HS-27A (cell line): ENCODE measurements at places on chromosomes 5 and 9.

DNA sequence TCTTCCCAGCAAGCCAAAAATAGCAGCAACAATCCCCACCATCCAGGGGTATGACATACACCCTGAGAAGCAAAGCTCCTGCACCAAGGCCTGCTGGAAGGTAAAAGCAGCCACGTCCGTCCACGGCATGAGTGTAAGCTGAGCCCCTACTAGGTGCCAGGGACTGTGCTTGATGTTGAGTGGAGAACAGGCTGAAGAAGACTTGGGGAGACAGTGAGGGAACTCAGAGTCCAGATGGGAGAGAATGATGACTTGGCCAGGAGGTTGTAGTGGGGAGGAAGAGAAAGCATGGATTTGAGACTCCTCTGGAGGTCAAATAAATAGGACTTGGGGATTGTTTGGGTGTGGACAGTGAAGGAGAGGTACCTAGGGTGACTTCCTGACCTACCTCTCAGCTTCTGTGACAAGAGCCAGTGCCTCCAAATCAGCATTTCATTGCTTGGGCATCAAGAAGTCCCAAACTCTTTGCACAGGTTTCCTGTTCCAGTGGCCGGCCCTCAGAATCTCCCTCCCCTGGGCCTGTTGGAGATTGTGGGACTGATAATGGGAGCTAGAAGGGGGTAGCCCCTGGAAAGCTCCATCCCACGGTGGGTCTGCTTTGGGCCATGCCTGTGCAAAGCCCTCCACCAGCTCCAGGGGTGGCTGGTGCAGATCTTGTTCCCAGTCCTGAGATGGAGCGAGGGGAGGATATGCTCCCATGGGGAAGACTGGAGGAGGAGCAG, 58.3 kb upstream of the ADAMTS2 start:
- DNase-seq: no peak

GRCh38 chr9:134473141-134474054, 147.1 kb downstream of the RXRA start:
- DNase-seq: no peak

GRCh38 chr5:69334793-69335268, 2.2 kb upstream of the CCDC125 start:
- no peak for DNase-seq

- no peak for DNase-seq
Observed at GRCh38 chr9:13002740-13003139, 227.9 kb downstream of the LURAP1L start.

DNA sequence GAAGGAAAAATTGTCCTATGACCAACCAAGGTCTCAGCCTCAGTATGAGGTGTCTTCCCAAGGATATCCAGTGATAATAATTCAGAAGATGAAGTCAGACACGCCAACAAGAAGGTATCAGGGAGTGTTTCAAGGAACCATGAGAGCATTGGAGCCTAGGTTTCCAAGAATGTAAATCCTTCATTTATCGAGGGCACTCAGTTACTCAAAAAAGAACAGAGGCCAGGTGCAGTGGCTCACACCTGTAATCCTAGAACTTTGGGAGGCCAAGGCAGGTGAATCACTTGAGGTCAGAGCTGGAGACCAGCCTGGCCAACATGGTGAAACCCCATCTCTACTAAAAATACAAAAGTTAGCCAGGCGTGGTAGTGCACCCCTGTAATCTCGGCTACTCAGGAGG, 70.8 kb downstream of the PLAC8L1 start:
- no peak for DNase-seq

DNA sequence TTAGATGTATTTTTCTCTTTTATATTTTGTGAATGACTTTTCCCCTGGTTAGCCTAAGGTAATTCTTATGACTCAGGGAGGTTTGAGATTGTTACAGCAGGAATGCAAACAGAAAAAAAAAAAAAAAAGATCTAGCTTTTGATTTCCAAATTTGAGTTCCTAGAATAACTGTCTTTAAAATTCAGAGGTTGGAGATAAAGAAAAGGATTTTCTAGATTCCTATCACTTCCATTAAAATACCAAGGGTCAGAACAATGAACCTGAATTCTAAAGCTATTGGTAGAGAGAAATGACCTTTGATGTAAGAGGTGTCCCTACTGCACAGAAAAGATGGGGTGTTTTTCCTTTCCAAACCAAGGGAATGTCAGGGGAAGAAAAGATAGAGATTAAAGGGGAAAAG, 262.5 kb downstream of the DOCK8 start:
- no peak for DNase-seq

DNA sequence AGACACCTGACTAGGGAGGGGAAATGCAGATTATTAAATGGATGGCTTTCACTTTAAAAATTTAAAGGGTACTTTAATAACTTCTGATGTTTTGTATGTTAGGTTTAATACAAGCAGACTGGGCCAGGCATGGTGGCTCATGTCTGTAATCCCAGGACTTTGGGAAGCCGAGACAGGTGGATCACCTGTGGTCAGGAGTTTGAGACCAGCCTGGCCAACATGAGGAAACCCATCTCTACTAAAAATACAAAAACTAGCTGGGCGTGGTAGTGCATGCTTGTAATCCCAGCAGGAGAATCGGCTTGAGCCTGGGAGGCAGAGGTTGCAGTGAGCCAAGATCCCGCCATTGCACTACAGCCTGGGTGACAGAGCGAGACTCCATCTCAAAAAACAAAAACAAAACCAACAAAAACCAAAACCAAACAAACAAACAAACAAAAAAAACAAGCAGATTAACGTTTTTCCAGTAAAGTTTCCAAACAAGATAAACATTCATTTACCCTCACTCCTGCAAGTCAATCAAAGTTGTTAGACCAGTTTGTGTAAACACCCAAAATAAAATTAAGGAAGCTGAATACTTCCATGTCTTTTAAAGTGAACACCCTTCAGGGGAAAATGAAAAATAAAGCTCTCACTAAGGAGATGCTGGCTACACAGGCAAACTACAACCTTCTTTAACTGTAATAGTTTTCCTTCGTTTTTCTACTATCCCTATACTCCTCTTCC, 14.1 kb downstream of the ETF1 start:
- no peak for DNase-seq

DNA sequence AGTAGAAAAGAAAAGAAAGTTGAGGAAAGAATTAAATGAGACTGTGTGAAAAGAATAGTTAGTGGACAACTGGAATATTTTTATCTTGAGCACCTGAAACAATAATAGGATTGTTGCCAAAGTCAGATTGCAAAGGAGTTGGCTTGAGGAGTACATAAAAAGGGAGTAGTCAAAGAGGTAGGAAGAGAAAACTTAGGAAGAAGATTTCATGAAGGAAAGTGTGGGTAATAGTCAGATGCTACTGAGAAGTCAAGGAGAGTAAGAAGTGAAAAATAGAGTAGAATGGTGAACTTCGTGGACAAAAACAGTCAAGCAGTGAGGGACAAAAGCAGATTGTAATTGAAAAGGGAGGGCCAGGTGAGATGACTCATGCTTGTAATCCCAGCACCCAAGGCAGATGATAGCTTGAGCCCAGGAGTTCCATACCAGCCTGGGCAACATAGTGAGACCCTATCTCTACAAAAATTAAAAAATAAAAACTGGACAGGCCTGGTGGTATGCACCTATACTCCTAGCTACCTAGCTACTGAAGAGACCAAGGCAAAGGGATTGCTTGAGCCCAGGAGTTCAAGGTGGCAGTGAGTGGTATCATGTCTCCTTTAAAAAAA, 178.9 kb downstream of the NIPBL start:
- DNase-seq: no peak

DNA sequence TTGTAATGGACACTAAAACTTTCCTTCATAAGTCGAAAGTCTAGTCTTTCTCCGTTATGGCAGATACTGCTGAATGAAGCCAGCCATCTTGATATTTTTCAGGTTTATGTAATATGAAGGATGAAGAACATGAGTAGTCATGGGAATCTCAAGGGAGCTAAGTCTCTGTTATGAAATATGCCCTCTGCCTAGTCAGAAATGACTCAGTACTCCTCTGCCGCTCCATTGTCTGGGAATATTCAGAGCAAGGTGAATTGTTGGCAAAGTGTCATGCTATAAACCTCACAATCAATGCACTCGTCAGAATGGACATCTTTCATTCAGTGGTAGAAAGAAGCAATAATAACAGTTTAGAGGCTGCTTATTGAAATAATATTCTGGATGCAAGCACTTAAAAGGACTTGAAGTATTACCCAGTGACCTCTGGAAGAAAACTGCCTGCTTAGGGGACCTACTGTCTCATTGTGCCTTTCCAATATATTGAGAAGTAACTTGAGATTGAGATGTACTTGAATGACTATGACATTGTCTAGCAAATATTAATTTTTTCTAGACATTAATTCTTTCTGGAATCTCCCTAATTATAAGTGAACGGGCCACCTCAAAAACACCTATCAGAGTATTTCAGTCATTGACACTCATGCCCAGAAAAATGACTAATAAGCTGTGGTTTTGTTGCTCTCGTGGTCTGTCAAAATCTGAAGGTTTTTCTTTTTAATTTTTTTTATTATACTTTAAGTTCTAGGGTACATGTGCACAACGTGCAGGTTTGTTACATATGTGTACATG, 1011.5 kb upstream of the ACO1 start:
- DNase-seq: no peak

GRCh38 chr5:53923961-53924360, 363.5 kb downstream of the NDUFS4 start:
- no peak for DNase-seq

DNA sequence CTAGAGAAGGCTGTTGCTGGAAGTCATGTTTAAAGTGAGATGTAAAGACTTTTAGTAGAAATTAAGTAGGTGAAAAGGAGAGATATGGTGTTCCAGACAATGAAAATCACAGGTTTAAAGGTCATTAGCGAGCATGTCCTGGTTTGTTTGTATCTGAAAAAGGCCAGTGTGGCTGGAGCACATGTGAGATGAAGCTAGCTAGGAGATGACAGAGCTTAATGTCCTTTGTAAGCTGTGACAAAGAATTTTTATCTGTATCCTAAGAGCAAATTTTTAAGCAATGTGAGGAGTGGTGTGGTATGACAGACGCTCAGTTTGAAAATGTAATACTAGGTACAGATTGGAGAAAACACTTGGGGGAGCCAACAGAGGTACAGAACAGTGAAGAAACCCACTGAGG, 567.2 kb upstream of the ARRDC3 start:
- DNase-seq: no peak

DNA sequence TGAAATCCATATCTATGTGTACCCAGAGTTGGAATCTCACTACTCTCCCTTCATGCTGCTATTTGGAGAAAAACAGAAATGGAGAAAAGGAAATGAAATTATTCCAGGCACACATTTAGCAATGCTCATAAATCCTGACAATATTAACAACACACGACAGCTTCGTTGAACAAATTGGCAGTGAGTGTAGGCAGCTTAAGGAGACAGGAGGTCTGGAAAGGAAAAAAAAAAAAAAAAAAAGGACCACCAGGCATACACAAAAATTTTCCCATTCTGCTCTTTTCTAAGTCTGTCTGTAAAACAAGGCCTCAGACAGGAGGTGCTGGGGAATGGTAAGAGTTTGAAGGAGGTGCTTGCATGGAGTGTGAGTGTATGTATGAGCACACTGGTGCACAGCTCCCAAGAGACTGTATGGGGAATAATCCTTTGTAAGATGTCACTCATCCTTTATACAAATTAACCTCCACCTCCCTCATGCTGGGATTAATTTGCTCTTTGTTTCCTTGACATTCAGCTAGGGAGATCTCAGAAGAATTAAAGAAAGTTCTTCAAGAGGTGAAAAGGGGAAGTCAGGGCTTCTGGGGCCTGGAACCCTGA, 78.9 kb downstream of the ASTN2 start:
- DNase-seq: no peak

DNA sequence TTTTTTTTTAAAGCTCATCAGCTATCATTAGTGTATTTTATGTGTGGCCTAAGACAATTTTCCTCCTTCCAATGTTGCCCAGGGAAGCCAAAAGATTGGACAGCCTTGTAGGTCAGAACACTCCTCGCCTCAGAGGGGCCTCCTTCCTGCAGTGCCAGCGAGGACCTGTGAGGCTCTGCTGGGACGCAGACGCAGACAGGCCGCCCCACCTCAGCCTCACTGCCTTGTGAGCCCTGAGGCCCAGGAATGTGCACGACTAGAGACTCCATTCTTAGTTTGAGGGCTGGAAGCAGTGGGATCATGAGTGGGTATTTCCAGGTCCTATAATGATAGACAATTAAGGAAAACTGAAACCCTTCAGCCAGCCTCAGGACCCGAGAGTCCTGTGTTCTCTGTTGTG, 85.4 kb downstream of the PJA2 start:
- DNase-seq: no peak

GRCh38 chr5:87074934-87075541, 192.6 kb upstream of the RASA1 start:
- DNase-seq: no peak

DNA sequence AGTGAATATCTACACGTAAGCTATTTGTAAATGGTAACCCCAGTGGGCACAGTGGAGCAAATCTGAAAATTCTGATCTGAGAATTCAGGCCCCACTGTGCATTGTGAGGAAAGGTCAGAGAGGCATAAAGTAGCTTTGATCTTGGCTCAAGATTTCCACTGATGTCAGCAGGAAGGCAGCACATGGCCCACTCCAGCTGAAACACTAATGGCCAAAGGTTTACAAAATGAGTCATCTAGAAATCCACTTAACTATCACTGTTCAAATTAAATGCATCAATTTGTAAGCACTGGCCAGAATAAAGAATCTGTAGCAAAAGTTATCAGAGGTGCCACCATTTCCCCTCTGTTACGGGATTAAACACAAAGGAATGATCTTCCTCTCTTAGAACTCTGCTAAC, 191.6 kb downstream of the C9orf152 start:
- no peak for DNase-seq

DNA sequence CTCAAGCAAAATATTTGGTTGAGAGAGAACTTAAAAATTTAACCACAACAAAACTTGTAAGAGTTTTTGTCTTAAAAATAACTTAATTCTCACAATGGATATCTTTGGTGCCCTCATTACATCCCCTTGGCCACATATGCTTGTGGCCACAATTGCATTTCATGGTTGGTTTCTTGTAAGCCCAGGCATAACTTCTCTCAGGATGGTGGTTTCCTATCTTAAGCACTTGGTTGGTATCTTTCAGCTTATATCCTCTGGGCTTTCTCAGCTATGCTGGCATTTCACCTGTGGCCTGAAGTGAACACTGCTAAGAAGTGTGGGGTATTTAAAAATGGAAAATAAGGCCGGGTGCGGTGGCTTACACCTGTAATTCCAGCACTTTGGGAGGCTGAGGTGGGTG, 212.4 kb upstream of the MEF2C start:
- no peak for DNase-seq

- no peak for DNase-seq
Observed at GRCh38 chr9:28024676-28025075, 451.4 kb upstream of the C9orf72 start.

DNA sequence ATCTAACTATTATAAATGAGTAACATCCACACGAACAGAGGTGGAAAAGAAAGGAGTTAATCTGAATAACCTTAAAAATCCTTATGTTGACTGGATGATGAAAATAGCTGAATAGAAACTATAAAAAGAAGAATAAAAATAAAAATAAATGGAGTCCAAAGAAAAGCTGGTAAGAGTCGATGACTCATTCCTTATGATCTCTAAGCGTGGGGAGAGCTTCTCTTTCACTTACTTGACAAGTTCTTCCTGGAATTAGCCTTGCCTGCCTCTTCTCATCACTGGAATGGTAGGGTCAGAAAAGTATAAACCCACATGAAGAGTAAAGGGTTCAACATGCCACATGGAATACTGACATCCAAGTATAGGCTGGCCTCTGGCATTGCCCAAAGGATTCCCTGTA, 477.0 kb upstream of the RGMB start:
- DNase-seq: no peak
